A549 treated with DMSO at 1 μM for 4 hours (cell line): ENCODE measurements at places on chromosomes 6 and 20. TPM values are rescaled to one million over a fixed set of nuclear protein-coding genes. Genes with fewer than 3 reads are reported as not detected.

SLC22A7 gene
- not detected in 5 replicates for total RNA-seq

HLA-DRB1 gene
- total RNA-seq, result not detected in 5 replicates

SS18L1 gene
- 8.1 to 10.6 TPM (median 9.4 TPM) in 5 replicates for total RNA-seq

RBM38 gene
- total RNA-seq, result 26.8 to 35.2 TPM (median 32.9 TPM) in 5 replicates

EDN3 gene
- total RNA-seq, result 0.05 to 0.10 TPM (median 0.07 TPM) in 4 of 5 replicates, not detected in the other
